Epithelial cell of proximal tubule (primary cell): ENCODE measurements at places on chromosomes 7 and 10. TPM values are rescaled to one million over a fixed set of nuclear protein-coding genes. Genes with fewer than 3 reads are reported as not detected.

NDUFA5 gene
- 30.1 and 31.4 TPM in 2 replicates for total RNA-seq

GRCh38 chr7:11473807-11474424 lies 358.1 kb downstream of the THSD7A start:
- no peak for DNase-seq

- DNase-seq: no peak
Observed at GRCh38 chr7:7183061-7183837, 905 bp downstream of the C1GALT1 start.

GRCh38 chr10:15588635-15589508 lies 130.8 kb downstream of the ITGA8 start:
- DNase-seq: no peak

GRCh38 chr10:69456880-69457693 lies 5.8 kb downstream of the TSPAN15 start:
- DNase-seq: no peak

- DNase-seq: no peak
Observed at GRCh38 chr7:102811942-102812678, 63.3 kb downstream of the FAM185A start.

- DNase-seq: no peak
Observed at GRCh38 chr7:5248201-5248885, 34.4 kb upstream of the SLC29A4 start.
